ENCODE measurements at places on chromosomes 7 and 10.
A peak's percentile ranks its signal among the peaks of the same experiment; 100 is the strongest.

DNA sequence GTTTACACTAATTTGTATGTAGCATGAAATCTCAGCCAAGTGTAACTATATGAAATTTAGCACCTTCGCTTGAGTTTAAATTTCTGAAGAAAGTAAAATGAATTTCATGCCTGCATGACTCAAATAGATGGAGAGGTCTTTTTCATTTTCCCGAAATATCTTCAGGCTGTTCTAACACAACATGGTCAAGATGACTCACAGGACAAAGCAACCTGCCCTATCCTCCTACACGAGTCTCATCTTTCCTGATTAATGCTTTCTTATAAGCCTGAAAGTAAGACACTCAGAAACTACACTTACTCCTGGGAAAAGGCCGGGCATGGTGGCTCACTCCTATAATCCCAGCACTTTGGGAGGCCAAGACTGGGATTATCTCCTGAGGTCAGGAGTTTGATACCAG lies 41.2 kb downstream of the CH25H start:
- DNase-seq: no peak

DNA sequence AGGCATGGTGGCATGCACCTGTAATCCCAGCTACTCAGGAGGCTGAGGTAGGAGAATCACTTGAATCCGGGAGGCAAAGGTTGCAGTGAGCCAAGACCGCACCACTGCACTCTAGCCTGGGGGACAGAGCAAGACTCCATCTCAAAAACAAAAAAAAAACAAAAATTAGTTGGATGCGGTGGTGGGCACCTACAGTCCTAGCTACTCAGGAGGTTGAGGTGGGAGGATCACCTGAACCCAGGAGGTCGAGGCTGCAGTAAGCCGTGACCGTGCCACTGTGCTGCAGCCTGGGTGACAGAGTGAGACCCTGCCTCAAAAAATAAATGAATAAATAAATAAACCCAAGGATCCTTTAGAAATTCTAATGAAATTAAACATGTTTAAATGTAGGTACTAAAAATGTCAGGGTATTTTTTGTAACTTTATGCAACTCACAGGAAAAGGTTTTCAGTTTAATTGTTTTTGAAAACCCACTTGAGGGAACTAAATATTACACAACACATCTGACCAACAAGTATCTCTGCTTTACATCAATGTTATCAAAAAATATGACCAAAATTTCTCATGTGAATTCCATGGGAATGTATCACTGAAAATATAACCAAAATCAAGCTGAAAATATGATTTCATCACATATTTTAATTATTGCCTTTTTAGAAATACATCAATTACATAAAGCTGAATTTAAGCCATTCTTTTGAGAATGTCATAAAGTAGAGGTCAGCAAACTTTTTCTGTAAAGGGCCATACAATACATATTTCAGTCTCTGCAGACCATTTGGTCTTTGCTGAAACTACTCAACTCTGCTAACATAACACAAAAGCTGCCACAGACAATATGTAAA lies 23.9 kb downstream of the UPF2 start:
- DNase-seq: no peak

GRCh38 chr7:16794986-16795385 lies 9.8 kb downstream of the AGR2 start:
- no peak for DNase-seq

DNA sequence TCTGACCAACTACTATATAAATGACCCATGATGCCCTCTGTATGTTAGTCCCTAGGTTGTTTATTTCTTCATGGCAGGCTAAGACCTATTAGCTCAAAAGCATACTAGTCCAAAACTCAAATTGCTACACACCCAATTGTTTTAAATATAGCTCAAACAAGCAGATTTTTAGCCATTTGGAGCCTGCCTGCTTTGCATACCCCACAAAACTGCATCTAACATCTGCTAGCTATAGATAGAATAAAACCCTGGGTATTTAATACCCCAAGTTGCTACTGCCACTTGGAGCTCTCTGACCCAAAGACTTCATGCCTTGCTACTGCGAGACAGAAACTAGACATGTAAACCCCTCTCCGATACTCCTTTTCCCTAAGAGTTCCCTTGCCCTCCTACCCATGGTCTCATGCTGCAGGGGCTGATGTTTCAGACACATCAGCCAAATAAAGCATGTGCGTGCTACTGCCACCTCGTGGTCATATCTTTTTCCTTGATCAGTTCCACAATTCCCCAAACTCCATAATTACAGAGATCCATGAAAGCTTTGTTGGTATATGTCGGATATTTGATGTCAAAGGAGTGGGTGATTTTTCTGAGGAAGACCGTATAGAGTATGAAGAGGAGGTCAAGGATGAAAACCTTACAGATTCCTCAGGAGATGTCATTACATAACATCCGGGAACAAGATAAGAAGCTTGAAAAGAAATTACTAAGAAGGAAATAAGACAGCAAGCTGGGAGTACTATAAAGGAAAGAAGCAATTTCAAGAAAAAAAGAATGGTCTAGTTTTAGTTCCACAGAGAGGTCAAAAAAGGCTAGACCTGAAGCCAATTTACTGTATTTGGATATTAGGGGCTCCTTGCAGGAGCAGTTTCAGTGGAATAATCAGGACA lies 386.6 kb downstream of the SH2D4B start:
- peak; percentile 29 for DNase-seq

GRCh38 chr7:12839508-12840153 lies 152.2 kb downstream of the ARL4A start:
- no peak for DNase-seq

- DNase-seq: no peak
Observed at GRCh38 chr7:142420554-142421362, 162.9 kb upstream of the PRSS58 start.

GRCh38 chr7:97269741-97270140 lies 152.2 kb downstream of the SDHAF3 start:
- no peak for DNase-seq

GRCh38 chr7:23347682-23348180 lies 48.6 kb downstream of the MALSU1 start:
- peak; percentile 88 for DNase-seq

DNA sequence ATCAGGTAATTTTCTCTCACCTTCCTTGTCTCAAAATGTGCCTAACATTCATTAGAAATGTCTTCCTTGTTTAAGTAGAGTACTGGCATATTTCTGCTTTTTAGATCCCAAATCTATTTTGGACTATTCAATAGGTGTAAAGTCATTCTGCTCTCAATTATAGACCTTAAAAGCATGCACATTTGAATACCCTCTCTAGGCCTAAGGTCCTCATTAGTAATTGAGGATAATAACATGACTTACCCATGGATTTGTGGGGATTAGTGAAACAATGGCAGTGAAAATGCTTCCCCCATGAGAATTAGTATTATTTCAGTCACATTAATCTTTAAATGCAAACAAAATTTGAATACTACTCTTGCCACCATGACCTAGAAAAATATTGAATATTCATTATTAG lies 1073.0 kb upstream of the CELF2 start:
- no peak for DNase-seq

DNA sequence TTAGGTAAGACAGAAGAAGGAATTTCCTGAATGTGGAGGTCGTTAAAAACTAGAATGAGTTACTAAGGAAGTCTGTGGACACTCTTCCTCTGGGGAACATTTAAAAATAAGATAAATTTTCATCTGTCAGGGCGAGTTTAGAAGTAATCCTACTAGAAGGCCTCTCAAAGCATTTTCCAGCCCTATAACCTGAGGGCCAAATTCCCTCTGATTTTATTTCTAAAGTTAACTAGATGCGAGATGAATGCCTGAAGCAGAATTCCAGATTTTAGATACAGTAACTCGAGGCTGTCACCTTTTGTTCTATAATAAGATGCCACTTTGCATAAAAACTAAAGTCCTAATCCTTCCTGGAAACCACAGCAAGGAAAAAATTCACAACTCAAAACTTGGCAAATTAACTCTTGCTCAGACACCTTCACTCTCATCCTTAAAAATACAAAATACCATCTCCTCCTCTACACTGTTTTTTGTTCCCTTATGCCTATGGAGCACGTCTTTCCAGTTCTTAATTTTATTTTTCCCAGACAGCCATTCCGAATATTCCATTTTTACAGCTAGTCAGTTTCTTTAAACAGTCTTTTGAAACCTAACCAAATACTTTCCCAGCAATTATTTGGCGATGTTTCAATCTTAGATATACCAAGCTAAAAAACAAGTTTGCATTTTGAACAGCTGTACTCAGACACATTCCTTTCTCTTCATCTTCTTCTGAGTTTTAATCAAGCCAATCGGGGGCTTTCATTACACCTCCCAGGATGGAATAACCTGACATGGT lies 420.7 kb upstream of the NFE2L3 start:
- DNase-seq: no peak

DNA sequence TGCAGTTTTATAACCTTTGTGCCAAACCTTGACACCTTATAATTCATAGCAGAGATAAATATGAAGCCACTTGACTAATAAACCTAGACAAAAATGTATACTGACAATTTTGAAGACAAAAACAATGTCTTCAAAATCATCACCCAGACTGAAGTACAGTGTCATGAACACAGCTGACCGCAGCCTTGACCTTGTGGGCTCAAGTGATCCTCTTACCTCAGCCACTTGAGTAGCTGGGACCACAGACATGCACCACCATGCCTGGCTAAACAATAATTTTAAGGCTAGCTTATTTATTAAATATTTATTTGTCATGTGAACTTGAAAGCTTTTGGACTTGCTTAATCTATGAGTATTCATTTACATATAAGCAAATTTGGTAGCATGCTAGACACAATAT lies 24.3 kb downstream of the IL6 start:
- DNase-seq: no peak

DNA sequence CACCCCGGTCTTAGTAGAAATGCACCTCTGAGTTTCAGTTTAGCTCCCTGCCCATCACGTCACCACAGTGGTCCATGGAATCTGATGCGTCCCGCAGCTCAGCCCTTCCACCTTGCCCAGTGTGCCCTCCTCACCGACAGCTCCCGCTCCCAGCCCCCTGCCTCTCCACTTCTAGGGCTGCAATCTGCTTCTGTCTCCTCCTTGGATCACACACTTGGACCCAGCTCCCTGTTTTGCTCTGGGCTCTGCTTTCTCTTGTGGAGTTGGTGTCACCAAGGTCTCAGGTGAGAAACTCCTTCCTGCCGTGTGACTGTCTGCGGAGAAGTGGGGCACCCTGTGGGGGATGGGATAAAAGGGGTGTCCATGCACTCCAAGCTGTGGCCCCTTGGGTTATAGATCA lies 37.9 kb downstream of the GPR26 start:
- DNase-seq: no peak

DNA sequence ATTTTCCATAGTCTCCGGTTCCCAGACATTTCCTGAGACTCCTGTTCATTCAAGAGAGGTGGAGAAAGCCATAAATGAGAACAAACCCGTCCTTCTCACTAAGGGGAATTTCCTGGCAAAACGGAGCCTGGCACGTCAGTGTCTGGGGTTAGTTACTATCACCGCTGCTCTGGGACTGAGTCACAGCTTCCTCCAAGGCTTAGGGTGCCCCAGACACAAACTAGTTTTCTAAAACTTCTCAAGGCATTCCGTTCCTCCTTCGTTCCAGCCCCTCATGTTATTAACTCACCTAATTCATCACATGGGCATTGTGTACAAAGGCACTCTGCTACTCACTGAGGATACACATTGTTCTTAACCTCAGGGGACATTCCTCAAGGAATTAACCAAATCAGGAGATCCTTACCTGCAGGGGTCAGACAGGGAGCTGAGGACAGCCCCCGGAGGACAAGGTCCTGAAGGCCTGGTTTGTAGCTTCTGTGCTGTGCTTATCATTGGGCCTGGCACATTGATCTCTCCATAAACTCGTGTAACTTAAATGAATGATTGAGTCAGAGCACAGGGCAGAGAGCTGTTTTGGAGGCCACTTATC lies 103.0 kb upstream of the KLF6 start:
- peak; percentile 86 for DNase-seq

GRCh38 chr10:95462740-95463667 lies 98.2 kb downstream of the SORBS1 start:
- DNase-seq: no peak

- DNase-seq: no peak
Observed at GRCh38 chr7:81210137-81211064, 291.6 kb upstream of the SEMA3C start.

- no peak for DNase-seq
Observed at GRCh38 chr7:3791327-3791726, 490.3 kb downstream of the SDK1 start.

- DNase-seq: no peak
Observed at GRCh38 chr7:81845744-81846241, 75.9 kb upstream of the HGF start.

- no peak for DNase-seq
Observed at GRCh38 chr7:132654150-132654549, 77.9 kb upstream of the PLXNA4 start.

GRCh38 chr10:118840776-118841468 lies 86.2 kb upstream of the CACUL1 start:
- no peak for DNase-seq

DNA sequence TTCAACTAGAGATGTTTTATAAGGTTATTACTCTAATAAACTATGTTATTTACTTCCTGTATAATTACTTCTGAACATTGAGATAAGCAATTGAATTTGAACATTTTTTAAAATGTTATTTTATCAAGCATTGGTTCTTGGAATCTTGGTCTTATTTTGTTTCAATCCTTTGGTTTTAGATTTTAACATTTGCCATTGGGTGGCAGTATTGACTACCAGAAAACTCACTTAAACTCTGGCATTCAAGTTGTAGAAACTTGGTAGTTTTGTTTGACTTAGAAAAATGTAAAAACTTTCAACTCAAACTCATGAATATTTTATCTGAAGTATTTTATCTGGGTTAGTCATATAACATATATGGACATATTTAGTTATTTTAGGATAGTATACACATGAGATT lies 48.1 kb downstream of the ATRNL1 start:
- no peak for DNase-seq

DNA sequence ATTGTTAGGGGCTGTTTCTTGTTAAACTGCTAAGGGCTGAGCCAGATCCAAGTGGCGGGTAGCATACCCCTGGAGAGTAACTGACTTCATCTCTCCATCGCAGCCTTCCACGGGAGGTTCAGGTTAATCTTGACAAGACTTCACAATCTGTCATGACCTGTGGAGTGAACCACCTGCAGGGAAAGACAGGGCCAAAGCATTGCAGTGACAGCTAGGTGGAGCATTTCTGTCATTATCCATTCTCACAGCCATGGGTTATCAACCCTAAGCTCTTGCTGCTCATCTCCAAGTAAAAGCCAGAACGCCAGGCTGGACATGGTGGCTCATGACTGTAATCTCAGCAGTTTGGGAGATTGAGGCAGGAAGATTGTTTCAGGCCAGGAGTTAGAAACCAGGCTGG lies 17.2 kb downstream of the ABCC2 start:
- DNase-seq: no peak

DNA sequence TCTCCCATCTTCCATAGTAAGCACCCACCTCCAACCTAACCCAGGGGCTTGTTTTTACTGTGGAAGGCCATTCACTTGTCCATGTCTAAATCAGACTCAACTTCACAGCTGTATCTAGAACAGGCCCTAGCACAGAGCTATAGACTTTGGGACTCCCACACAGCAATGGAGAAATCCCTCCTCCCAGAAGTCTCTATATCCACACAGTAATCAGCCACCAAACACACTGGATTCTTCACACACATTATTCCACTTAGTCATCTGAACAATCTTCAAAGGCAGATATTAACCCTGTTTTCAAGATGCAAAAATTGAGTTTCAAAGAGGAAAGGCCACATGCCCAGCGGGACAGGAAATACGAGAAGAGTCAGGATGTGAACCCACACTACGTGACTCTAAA lies 81.8 kb downstream of the MALSU1 start:
- peak; percentile 35 for DNase-seq

Data from Caki2 (cell line).